Hypothalamus (tissue), 51 donors: ENCODE measurements at places on chromosomes 13 and 19.

DNA sequence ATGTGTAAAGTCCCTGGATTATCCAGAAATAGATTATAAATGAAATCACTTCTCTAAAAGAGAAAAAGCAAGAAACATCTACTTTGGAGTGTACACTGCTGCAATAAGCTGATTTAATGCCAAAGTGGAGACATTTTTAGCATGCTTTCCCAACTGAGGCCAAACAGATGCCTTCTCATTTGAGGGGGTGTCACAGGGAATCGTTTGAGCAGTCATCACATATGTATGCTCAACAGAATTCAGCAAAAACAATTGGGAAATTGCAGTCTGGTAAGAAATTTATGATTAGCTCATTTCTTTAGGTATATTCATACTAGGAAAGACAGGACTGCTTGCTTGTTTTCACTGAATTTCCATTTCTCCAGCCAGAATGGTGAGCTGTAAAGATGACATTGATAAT is 27.3 kb upstream of the TPP2 start:
- DNase-seq, result no peak

DNA sequence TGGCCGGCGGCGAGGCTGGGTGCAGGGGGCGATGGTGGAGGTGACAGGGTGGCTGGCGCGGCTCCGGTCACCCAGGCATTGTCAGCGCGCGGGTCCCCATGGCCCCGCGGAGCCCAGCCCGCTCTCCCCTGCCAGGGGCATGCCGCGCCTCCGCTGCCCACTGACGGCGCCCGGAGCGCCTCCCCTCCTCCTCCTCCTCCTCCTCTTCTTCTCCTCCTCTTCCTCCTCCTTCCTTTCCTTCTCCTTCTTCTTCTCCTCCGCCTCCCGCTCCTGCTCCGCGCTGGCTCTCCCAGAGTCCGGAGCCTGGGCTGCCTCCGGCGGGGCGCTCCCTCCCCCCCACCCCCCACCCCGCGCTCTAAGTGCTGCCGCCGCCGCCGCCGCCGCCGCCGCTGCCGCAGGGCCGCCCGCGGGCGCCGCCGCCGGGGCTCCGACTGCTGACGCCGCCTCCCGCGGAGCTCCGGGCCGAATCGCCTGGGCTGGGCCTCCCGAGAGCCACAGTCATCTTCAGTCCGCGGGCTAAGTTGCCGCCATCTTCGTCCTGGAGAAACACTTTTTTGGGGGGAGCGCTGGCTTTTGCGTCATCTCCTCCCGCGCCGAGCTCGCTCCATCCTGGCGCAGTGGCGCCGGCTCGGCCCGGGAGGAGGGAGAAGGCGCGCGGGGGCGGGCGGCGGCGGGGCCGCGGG is 348.3 kb downstream of the LIG4 start:
- peak; percentile 12 for DNase-seq

- no peak for DNase-seq
Observed at GRCh38 chr13:30153545-30154426, 153.6 kb downstream of the KATNAL1 start.

DNA sequence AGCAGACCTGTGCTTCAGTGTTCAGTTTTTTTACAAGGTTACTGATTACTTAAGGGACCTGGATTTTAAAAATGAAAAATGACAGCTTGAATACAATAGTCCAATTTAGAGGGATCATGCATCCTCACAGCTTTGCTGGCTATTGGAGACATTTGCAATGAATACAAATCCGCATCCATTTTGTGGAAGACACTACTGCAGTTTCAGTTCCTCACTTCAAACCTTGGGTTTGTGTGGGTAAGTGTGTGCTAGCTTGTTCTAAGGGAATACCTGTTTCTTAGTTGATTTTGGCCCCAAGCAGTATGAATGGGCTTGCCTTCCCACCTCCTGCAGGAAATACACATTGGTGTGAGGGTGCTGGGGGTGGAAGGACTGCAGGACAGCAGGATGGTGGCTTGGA is 222.4 kb downstream of the OLFM4 start:
- no peak for DNase-seq

DNA sequence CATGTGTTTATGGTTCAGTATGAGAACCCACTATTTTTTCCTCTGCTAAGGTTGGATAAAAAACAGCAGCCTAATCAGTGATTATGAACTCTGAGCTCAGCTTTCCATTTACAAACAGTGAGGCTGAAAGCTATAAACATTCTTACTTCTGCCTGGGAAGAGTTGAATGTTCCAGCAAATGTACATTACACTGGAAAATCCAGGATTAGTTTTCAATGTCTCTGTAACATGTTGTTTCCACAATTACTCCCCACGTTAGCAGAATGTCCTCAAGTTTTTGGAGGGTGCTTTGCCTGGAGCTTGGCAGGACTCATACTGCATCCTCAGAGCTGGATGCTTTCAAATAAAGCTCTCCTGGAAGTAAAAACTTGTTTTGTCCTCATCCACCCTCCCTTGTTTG is 150.4 kb downstream of the POSTN start:
- DNase-seq, result no peak

DNA sequence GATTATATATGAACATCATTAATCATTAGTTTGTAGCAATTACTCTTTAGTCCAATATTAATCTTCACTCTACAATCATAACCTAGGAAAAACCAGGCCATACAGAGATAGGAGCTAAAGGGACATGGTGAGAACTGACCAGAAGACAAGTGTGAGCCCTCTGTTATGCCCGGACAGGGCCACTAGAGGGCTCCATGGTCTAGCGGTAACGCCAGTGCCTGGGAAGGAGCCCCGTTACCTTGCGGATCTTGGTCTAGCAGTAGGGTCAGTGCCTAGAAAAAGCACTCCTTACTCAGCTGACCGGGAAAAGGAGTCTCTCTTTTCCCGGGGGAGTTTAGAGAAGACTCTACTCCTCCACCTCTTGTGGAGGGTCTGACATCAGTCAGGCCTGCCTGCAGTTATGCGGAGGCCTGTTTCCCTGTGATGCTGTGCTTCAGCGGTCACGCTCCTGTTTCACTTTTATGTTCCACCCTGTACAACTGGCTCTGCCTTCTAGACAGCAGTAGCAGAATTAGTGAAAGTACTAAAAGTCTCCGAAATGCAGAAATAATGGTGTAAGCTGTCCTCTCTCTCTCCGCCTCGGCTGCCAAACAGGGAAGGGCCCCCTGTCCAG is 13.8 kb downstream of the OR7D4 start:
- DNase-seq, result peak; percentile 64

- no peak for DNase-seq
Observed at GRCh38 chr19:4521888-4522242, 3.6 kb upstream of the PLIN4 start.

GRCh38 chr19:15563325-15563794 is 51.7 kb upstream of the CYP4F8 start:
- no peak for DNase-seq

DNA sequence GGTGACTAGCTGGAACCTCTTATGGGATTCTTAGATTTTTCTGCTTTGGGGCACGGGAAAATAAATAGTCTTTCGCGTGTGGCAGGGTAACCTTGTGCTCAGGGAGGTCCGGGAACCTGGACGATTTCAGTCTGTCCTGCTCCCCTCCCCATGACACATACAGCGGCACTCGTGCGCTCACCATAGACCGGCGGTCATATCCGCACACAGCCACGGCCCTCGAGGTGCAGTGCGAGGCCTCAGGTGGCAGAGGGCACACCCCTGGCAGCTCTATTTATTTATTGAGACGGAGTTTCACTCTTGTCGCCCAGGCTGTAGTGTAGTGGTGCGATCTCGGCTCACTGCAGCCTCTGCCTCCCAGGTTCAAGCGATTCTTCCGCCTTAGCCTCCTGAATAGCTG is 3.0 kb downstream of the ONECUT3 start:
- DNase-seq, result no peak

DNA sequence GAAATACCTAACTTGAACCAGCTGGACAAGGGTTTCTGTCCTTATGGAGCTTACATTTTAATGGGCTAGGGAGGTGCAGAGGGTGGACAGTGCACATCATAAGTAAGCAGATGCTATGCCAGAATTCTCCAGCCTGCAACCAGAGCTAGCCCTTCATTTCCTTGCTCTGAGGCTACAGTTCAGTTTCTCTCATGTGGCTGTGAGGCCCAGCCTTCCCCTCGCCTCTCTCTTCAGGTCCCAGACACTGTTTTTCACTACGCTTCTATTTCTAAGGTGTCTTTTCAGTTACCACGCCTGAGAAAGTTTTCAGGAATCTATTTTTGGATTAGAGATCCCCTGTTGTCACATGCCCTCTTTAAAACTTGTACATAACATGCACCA is 141.9 kb downstream of the PCCA start:
- no peak for DNase-seq

DNA sequence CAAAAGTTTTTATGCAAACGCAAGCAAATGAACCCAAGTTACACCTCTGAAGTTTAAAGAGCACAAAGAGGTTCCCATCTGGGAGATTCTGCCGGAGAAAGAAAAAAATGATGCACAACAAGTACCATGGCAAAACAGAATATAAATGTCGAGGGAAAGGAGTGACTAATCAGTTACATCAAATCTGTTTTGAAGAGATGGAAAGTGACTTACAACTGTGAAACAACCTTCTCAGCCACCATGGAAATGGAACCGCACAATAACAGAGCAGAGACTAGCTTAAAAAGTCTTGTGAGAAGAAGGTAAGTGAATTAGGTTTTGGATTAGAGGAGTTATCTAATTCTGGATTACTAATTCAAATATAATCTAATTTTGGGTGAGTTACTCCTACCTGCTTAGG is 2.4 kb downstream of the HSPH1 start:
- no peak for DNase-seq

DNA sequence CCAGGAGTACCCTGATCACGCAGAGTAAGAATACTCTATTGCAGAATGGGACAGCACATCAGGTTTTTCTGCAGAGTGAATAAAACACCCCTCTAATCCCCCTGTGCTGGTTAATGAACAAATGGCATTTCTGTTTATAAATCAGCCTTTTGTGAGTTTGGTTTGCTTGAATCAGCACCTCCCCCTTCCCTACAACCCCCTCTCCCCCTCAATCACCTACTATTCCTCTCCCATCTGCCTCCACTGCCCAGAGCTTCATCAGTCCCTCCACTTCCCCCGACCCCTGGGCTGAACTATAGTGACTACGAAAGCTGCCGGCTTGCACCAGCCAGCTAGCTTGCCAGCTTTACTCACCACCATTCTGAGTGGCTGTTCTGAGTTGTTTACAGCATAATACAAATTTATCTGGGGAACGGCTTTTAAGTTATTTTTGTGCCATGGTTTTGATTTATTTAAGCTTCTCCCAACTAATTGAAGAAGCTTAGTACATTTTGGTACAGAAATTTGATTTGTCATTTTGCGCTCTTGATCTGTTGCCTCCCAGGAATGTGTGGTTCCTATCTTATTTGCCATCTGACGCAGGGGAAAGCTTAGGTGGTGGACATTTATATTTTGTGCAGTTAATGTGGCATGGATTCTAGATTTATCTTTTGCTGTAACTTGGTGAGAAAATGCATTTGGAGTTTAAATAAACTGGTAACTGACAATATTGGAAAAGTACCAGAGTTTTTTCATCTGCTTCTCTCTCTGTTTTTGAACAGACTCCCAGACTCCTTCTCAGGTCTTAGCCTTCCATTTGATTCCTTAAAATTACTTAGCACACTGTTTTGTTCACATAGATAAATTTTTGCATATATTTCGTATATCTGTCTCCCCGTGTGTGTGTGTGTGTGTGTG is 41.7 kb upstream of the WDFY2 start:
- no peak for DNase-seq

DNA sequence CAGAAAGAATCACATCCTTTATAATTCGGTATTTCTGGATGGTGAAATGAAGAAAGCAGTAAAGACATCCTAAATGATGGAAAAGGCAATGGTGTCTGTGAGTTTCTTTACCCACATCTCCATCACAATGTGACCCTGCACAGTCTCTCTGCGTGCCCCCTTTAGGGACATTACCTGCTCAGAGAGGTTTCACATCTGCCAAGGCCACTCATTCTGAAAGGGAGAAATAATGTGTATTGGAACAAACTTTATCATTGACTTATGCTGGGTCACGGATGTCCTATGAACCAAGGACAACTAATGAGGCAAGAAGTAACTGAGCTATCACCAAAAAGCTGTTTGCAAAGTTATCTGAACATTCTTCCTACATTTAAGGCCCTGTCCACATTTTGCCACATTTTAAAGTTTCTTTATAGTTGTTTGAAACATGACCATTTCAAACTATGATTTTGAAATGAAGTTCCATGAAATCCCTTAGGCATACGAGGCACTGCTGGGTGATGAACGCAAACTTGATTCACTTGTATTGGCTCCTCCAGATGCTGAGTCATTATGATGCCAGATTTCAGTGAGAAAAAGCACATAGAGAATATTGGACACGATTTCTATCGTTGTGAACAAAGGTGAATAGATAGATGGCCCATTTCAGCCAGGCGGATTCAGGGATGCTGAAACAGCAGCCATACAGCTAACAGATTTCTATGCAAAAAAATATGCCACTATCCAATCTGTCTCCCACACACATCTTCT is 63.5 kb upstream of the HMGB1 start:
- DNase-seq, result no peak

GRCh38 chr13:71312923-71313322 is 554.1 kb downstream of the DACH1 start:
- DNase-seq, result no peak

GRCh38 chr13:98484289-98485219 is 92.4 kb downstream of the STK24 start:
- no peak for DNase-seq

- DNase-seq, result no peak
Observed at GRCh38 chr19:3110126-3110825, 16.1 kb downstream of the GNA11 start.

DNA sequence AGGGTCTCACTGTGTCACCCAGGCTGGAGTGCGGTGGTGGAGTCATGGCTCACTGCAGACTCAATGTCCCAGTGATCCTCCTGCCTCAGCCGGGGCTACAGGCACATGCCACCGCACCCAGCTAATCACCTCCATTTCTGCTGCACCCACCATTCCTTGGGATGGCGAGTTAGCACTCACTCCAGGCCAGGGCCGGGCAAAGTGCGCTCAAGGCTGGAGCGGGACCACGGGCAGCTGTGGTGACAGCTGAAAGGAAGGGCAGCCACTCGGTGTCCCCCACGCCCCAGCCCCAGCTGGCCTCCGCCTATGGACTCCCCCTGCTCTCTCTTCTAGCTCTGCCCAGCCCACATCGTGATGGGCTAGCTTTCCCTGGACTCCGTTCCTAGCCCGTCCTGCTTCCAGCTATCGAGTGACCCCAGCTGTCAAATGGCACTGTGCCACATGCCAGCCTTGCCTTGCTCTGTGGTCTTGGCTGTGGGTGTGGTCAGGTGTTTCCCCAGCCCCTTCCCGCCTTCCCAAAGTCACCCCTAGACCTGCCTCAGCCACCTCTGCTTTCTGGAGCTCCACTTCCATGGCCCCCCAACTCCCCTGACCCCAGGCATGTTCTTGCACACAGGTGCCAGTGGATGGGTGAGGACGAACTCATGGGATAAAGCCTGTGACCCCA is 4.1 kb downstream of the MICOS13 start:
- DNase-seq, result no peak

GRCh38 chr19:45206328-45206727 is 27.7 kb downstream of the BLOC1S3 start:
- no peak for DNase-seq

- DNase-seq, result no peak
Observed at GRCh38 chr13:45219938-45220375, 19.1 kb upstream of the KCTD4 start.

- DNase-seq, result no peak
Observed at GRCh38 chr13:100984085-100984705, 309.6 kb upstream of the TMTC4 start.
